NCI-H774 (cell line): ENCODE measurements at places on chromosomes 6 and 20.
A peak's percentile ranks its signal among the peaks of the same experiment; 100 is the strongest.

GRCh38 chr6:151478670-151479069 is 15.1 kb upstream of the CCDC170 start:
- DNase-seq = no peak

DNA sequence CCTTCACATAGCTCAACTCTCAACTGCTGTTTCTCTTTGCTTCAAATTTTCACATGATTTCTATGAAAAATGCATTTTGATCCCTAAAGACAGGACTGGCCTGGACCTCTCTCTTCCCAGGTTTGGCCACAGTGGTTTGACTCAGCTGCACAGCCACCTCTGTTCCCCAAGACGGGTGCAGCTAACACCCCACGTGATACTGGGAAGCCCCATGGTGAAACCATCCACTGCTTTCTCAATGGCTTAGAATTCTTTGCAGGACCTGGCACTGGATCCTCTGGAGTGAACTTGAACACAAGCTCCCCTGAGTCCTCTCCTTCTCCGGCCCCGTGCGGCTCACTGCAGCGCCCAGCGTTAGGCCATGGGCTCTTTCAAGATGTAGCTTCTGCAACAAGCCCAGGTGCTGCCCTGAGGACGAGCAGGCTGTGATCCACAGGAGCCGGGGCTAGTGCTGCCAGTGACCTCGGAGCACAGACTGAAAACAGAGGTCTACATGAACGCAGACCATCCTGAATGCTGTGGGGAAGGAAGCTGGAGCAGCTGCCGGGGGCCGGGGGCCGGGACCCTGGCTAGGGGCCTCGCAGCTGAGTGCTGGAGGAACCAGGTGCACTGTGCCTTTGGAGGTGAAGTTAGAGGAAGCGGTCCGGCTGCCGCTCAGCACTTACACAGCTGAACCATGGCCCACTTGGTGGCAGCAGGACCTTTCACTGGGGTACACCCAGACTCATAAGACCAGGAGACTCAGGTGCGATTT is 58.8 kb upstream of the MPC1 start:
- DNase-seq = no peak

- DNase-seq = no peak
These were observed 138.1 kb upstream of the SLC24A3 start for GRCh38 chr20:19074356-19074755.

DNA sequence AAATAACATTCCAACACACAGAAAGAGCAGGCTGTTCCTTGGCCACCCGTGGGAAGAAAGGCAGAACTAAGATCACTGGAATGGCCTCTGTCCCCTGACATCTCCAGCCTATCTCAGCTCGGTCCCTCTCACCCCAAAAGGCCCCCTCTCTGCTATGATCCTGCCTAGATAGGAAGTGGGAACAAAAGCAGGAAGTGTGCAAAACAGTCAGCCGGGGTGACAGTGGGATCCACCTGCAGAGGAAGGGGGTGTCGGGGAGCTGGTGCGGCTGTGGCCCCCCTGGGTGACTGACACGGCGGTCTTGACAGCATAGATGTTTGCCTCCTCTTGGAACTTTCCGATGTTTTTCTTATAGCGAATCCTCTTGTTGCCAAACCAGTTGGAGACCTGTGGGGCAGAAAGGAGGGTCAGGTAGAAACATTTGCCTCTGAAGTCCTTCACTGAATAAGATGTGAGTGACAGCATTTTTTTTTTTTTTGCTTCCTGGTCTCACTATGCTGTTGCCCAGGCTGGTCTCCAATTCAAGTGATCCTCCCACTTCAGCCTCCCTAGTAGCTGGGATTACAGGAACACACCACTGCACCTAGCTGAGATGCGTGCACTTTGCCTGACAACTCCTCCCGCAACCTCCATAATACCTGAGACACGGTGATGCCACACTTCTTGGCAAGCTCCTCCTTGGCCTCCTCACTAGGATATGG is 2.8 kb downstream of the PBX2 start:
- no peak for DNase-seq

DNA sequence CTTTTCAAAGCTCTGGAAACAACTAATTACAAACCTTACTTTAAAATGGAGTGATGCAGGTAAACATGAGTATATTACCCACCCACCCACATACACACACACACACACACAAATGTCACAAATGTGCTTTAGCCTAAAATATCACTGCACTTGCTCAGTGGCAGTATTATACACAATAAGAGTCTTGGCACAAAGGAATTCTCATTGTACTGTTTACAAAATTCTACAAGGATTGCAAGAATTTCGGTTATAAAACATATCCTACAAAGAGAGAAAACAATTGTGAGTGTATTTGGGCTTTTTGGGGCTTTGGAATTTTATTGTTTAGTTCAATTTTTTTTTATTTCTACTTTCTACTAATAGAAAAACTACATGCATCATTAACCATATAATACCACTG is 113.2 kb upstream of the BEND6 start:
- DNase-seq = no peak

DNA sequence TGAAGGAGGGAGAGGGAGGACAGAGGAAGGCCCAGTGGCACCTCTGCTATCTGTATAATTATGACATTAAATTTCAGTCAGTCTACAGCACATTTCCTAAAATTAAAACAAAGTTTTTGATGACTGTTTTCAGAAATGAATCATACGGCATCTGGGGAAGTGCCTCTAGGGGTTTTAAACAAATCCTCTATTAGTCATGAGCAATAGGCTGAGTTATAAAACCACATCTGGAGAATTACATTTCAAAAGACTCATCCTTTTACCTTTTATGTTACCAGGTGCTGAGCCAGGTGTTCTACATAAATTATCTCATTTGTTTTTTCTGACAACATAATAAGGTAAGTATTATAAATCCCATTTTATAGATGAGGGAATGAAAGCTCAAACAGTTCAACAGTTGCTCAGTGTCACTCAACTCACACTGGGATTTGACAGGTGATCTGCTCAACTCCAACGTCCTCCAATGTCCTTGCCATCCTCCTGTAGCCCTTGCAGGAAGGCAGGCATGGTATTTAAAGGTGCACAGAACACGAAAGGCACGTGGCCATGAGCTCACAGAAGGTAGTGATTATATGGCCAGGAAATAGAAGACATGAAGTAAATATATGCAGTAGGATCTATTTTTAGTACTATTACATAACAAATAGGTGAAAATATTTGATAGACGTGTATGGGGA is 184.2 kb upstream of the MAN1A1 start:
- peak; percentile 60 for DNase-seq

DNA sequence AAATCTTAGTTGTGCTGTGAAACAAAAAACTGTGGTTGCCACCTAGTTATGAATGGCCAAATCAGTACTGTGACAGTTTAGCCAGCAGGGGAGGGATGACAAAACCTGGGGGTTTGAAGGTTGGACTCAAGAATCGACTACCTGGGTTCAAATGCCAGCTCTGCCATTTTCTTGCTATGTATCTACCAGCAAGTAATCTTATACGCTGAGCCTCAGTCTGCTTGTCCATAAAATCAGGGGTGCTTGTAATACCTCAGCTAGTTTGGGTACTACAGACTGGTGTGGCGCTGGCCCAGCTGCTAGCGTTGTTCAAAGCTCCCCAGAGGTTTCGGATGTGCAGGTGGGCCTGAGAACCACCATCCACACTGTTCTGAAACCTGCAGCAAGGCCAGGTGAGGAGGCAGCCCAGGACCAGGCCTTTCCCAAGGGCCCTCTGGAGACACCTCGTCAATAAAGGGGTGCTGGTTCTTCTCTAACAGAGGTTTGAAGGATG is 40.4 kb downstream of the TRAM2 start:
- no peak for DNase-seq

DNA sequence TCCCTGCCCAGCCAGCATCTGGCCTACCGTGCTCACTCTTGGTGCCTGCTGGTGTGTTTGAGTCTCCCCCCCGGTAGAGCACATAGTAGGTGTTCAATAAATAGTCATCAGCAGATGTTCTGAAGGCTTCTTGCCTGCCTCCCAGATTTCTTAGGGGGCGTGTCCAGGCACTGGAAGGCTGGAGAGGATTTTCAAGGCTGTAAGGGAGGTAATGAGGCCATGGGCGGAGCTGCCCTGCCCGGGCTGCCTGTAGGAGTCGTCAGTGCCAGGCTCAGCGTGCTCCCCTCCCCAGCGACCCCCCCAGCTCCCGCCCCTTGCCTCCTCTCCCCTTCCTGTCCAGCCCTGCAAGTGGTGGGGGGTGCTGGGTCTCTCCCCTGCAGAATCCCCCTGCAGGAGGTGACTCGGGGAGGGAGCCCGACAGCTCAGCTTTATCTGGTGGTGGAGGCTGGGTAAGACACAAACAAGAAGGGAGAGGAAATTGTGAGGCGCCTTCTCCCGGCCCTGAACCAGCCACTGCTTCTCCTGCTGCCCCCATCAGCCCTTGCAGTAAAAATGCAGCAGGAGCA is 55.9 kb downstream of the BCAS4 start:
- no peak for DNase-seq

GRCh38 chr6:103277936-103278335 is 1581.8 kb downstream of the HACE1 start:
- DNase-seq = no peak

GRCh38 chr6:39083231-39083634 is 31.8 kb downstream of the SAYSD1 start:
- DNase-seq = peak; percentile 56

DNA sequence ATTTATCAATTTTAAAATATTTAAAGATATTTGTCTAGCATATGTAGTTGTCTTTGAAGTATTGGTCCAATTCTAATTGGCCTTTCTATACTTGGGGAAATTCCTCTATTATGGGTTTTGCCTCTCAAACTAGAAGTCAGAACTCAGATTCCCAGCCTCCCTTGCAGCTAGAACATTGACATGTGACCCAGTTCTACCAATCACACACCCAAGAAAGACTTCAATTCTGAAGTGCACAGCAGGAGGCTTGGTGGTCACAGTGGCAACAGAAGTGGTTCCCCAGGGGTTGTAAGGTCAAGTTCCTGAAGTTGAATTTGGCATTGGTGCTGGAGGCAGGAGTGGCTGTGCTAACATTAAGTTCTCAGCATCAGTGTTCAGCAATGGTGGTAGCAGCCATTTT is 14.8 kb upstream of the FKBP5 start:
- DNase-seq = no peak

- no peak for DNase-seq
These were observed 751.5 kb downstream of the CBLN4 start for GRCh38 chr20:55253781-55254180.

GRCh38 chr6:116461932-116462885 is 1.0 kb downstream of the CALHM6 start:
- DNase-seq = no peak

DNA sequence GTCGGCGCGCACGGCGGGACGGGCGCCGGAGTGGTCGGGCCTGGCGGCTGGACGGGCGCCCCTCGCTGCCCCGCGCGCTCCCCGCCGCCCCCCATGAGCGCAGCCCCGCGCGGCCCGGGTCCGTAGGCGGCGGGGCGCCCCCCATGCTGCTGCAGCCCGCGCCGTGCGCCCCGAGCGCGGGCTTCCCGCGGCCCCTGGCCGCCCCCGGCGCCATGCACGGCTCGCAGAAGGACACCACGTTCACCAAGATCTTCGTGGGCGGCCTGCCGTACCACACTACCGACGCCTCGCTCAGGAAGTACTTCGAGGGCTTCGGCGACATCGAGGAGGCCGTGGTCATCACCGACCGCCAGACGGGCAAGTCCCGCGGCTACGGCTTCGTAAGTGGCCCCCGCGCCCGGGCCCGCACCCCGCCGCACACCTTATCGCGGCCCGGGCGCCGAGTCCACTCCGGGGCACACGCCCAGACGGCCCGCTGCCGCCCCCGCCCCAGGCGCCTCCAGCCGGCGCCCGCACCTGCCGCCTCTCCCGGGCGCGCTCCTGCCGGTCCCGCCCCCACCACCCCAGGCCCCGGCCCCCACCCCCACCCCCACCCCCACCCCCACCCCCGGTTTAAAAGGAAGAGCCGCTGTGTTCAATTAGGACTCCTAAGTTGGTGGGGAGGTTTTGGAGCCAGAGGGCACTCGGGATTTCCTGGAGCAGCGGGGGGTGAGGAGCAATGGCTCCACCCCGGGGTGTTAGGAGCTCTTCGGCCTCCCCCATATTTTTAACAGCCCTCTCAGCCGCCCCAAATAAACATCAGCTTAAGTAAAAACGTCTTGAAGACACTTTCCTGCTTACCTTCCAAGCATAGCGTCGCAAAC is 474 bp downstream of the RBM38 start:
- DNase-seq = peak; percentile 31

GRCh38 chr20:50126662-50127061 is 13.7 kb upstream of the UBE2V1 start:
- no peak for DNase-seq

DNA sequence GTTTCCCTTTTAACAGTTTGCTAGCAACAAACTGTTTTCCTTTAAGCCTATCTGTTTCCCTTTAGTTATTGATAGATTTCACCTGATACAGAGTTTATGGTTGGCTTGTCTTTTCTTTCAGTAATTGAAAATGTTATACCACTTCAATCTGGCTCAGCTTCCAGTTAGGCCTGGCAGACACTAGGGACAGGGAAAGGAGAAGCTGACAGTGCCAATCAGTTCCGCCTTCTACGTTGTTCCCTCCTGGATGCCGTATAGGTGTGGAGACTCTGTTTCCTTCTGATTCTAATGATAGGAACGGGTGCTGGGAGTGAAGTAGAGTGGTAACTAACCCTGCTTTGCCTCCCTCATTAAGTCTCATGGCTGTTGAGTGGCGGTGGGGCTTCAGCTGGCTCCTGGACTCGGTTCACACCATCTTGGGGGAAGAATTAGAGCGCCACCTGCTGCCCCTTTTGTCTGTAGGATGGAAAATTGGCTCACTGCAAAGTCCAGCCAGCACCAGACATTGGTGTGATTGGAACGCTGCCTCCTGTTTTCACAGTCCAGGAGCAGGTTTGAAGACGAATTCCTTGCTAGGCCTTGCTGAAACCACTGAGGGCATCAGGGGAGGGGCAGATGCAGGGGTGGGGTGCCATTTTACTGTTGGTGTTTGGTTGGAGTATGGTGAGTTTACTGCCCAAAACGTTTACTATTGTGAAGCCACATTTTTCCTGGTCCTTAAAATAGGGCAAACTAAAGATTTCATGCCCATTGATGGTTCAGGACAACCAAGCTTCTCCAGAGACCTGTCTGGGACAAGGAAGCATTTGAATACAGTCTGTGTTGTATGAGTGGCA is 1729.5 kb downstream of the GRIK2 start:
- peak; percentile 49 for DNase-seq

- DNase-seq = peak; percentile 5
These were observed 75.4 kb upstream of the ECI2 start for GRCh38 chr6:4210629-4211419.

GRCh38 chr6:15523679-15524630 is 138.9 kb downstream of the DTNBP1 start:
- no peak for DNase-seq

DNA sequence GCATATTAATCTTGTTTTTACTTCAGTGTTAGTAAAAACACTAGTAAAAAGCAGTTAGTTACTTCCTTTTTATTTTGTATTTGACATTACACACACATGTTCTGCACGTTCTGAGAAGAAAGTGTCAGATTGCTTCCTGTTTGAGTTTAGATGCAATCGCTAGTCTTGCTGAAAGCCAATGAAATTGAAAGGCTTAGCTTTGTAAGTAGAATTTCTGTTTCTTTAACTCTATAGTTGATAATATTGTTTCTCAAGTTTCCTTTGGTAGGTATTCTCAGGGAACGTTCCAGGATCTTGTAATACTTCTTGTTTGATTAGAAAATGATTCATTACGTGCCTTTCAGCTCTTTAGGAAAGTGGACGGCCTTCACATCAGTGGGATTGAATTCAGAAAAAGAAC is 55.0 kb downstream of the CDKAL1 start:
- DNase-seq = no peak

GRCh38 chr20:64035933-64036345 is at the start of gene C20orf204:
Gene C20orf204 (plus strand): TSS chr20:64036182. CDS start chr20:64036324, 142 bp downstream.
- no peak for DNase-seq
